Activated naive CD4-positive, alpha-beta T cell treated with Interleukin-2 at 50 U/mL for 16 hours (primary cell): ENCODE measurements at places on chromosomes 5 and 9.

DNA sequence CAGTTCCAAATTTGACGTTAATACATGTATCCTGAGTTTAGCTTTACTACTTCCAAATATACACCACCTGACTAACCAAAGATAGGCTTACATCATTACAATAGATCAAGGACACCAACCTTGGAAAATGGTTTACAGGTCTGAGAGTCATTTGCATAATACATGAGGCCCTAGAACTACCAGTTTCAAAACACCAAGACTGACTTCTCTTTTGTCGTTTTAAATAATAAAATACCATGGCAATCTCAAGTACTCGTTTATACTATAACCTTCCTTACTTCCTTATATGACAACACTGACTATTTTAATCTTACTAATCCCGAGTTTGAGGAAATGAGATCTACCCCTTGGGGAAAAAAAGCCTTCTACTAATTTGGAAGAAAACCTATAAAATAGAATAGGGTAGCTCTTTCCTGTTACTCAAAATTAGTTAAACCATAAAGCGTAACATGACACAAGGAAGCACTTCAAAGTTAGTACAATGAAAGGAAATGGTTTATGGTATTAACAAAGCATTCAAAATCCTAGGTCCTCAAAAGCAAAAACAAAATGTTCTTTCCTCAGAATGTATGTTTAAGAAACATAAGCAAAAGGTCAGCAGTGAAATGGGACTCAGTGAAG, 42.1 kb downstream of the UBQLN1 start:
- no peak for DNase-seq

DNA sequence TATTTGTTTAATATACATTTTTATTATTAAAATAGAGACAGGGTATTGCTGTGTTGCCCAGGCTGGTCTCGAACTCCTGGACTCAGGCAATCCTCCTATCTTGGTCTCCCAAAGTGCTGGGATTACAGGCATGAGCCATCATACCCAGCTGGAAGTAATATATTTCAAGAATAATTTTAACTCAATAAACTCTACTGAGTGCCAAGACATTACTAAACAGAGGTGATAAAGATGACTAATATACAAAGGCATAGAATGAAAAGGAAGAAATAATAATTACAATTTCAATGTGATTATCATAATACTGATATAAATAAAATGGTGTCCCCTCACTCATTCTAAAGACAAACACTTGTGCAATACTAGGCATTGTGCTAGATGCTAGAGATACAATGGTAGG, 13.9 kb downstream of the GOLPH3 start:
- no peak for DNase-seq

GRCh38 chr9:121744687-121745395, 93.4 kb downstream of the DAB2IP start:
- no peak for DNase-seq

GRCh38 chr5:76590027-76590426, 33.2 kb downstream of the F2RL2 start:
- DNase-seq, result no peak

DNA sequence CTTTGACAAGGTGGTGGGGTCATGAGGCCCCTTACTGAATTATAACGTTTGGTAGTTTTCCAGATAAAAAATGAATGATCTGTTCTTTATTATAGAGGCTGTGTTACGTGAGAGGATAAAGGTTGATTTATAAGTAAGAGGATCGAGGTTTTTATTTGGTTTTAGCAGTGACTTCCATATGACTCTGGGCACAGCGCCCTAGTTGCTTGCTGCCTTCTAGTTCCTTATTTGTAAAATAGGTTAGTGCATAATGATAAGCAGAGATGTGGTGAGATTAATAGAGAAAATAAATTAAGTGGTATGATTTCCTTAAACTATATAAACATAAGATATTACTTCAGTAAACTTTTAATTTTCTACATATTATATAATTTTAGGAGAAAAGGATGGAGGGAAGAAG, 29.8 kb downstream of the MRRF start:
- DNase-seq, result no peak

DNA sequence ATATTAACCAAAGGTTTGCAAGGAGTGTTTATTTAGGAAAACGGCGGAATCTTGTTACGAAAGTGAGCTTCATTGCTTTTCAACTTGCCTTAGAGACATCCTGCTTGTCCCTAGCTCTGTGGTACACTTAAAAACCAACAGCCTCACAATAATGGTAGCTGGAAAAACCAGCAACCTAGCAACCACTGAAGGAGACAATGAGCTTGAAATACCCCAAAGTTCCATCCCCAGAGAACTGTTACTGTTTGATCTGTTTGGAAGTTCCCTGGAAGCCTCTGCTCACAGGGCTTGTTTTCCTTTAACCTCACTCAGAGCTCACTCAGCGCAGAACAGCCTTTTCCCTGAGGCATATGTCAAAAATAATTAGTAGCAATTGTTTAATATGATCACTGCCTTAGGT, 43.2 kb downstream of the SH3TC2 start:
- DNase-seq, result no peak

DNA sequence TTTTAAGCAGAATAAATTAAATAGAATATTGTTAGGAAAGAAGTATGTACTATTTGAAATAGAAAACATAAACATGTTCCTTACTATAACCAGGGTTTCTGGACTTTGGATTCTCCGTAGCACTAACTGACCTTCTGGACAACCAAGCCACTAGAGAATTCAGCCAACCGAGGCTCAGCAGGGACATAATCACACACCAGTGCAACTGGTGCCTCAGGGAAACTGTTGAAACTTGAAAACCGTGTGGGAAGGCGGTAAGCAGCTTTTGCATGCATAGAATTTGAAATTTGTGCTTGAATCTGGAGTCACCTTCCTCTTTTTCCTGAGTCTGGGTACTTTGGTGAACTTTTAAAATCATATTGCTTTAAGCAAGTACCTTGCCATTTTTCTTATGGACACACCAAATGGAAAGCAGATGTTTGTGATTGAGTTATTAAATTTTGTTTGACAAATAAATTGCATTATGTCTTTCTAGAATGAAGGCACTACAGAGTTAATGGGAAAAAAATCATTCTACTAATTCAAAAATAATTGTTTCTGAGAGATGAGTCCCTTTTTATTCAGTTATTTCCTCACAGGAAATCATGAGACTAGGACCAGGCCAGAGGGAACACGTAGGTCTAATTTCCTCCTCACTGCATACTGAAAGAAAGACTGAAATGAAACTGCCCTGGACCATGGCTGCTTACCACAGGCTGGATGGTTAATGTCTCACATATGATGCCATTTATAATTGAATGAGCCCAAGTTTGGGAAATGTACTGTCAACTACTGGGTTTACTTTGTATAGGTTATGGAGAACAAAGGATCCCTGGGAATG, 20.6 kb upstream of the SCAMP1 start:
- DNase-seq, result no peak

DNA sequence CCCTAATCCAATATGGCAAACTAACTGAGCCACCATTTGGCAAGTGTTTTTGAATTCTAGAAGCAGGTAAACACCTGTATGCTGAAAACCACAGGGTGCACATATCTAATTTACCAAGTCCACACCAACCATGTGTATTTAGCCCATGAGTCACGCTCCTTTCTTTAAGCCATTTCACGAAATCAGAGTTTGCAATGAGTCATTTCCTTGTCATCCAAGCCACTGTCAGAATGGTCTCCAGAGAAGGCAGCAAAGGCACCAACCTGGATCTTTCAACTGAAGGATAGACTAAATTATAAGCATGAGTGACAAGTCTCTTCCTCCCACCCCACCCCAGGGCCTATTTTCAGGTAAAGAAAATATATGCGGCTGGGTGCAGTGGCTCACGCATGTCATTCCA, 110.0 kb downstream of the PAX5 start:
- DNase-seq, result no peak

DNA sequence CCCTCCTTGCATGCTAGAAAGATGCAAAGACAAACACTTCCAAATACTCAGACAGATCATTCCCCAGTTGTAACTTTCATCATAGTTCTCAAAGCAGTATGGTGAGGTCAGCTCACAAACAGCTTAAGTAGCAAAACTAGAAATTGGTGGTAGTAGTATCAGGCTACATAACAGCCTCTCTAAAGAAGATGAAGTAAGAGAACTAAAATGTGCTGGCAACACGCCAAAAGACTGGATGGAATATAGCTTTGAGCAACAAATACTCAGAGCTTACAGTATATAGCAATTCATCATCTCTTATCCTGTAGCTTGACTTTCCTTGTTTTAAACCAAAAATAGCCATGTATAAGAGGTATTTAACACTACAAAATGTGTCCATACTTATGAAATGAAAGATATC, 7.5 kb downstream of the PFDN1 start:
- DNase-seq, result no peak

DNA sequence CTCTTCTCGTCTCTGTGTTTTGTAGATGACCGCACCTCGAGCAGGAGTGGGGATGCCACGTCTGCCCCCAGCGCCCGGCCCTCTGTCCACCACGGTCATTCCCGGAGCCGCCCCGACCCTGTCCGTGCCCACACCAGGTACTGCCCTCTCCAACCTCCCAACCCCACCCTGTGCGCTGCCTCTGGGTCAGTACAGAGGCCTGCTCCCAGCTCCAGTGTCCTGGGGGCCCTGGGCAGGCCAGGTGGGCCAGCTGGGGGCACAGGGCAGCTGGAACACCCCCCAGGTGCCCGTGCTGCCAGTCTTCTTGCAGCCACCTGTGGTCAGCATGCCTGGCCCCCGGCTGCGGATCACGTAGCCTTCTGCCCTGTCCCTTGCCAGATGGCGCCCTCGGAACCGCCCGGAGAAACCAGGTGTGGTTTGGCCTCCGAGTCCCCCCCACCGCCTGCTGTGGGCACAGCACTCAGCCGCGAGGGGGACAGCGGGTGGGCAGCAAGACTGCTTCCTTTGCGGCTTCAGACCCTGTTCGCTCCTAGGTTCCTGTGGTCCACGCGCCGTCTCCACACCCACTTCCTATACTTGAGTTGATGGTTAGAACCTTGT, 133.7 kb downstream of the WNK2 start:
- no peak for DNase-seq

GRCh38 chr9:134655586-134656333, 14.2 kb downstream of the COL5A1 start:
- no peak for DNase-seq

GRCh38 chr5:21154526-21154925, 1166.5 kb upstream of the CDH18 start:
- DNase-seq, result no peak

- no peak for DNase-seq
Observed at GRCh38 chr5:2864515-2865105, 113.1 kb upstream of the IRX2 start.

DNA sequence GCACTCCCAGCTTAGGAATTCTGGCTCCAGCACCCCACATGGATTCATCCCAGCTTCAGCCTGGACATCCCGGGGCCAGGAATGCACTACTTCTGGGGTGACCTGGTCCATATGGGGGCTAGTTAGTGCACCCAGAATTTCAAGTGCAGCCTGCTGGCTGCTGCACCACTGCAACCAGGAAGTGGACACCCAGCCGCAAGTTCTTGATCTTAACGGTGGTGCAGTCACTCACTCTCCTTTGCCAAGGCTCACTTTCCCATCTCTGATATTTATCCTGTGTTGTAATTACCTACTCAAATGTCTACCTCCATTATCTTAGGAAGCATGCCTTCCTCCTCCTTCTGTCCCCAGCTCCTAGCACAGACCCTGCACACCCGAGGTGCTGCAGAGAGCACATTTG, 26.2 kb upstream of the RAB14 start:
- DNase-seq, result no peak

DNA sequence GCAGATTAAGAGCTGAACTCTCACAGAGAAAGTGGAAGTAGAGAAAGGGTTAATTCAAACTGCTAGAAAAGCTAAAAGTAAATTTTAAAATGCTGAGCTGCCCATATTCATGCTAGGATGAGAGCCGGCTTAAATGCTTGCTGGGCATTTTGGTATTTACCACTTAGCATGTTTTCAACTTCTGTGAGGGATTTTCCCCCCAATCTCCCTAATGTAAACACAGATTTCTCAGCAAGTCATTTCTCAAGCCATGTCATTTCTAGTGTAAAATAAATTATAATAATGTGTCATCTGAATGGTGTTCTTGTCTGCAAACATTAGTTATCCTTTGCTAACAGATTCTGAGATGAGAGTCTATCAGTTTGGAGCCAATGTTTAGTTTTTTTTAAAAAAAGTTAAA, 22.3 kb downstream of the RPS23 start:
- no peak for DNase-seq

GRCh38 chr9:88521308-88521707, 13.7 kb upstream of the NXNL2 start:
- DNase-seq, result no peak

DNA sequence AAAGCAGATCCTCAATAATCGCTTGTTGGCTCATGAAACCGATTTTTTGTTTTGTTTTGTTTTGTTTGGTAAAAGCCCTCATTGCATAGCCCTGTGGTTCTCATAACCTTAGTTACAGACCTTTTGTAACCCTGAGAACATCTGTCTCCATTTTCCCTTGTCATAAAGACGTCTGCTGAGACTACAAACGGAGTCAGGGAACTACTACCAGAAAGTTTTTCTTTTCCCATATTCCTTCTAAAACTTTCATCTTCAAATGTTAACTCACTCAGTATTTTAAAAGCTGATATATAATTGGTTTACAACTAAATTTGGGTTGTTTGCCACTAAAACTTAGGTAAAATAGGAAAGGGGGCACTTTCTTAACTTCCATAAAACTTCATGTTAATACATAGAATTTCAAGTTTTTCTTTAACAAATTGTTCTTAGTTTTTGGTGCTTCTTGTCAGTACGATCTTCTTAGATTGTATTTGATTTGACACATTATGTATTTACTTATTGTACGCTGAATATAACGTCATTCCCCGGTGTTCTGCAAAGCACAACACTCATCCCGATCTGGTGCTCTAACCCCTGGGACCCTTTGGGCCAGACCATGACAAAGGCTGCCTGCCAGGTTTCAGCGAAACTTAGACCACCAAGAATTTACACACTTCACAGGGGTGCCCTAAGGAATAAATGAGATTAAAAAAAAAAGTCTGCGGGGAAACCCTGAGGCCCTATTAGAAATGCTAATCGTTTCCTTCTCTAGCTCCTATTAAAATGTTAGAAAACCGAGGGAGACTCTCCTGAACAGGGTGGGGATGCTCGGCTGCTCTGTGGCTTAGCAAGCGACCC, 1.1 kb upstream of the ANP32B start:
- no peak for DNase-seq

GRCh38 chr5:130705368-130705767, 459.7 kb downstream of the HINT1 start:
- no peak for DNase-seq

- no peak for DNase-seq
Observed at GRCh38 chr5:10750909-10751308, 10.1 kb downstream of the DAP start.

DNA sequence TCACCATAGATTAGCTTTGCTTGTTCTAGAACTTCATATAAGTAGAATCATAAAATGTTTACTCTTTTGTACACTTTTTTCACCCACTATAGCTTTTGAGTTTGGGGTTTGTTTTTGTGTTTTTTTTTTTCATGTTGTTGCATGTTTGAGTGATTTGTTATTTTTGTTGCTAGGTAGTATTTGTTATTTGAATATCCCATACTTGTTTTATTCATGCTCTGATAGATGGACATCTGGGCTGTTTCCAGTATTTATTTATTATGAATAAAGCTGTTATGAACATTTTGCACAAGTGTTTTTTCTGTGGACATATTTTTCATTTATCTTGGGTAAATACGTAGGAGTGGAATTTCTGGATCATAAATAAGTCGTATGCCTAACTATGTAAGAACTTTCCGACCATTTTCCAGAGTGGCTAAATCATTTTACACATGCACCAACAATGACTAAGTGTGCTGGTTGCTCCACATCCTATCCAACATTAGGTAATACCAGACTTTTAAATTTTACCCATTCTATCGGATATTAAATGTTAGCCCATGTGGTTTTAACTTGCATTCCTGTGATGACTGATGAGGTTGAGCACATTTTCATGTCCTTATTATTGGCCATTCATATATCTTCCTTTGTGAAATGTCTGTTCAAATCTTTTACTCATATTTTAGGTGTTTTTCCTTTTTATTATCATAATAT, 69.1 kb upstream of the NR4A3 start:
- no peak for DNase-seq
